Esophagus squamous epithelium (tissue), 5 donors: ENCODE measurements at places on chromosomes 1 and 21.

GRCh38 chr1:223765036-223765718 is 52.8 kb downstream of the CAPN2 start:
- no peak for DNase-seq

GRCh38 chr1:24043345-24044032 is 63.4 kb upstream of the SRSF10 start:
- DNase-seq = no peak

- no peak for DNase-seq
These were observed 65.8 kb downstream of the MEGF6 start for GRCh38 chr1:3545363-3546047.

DNA sequence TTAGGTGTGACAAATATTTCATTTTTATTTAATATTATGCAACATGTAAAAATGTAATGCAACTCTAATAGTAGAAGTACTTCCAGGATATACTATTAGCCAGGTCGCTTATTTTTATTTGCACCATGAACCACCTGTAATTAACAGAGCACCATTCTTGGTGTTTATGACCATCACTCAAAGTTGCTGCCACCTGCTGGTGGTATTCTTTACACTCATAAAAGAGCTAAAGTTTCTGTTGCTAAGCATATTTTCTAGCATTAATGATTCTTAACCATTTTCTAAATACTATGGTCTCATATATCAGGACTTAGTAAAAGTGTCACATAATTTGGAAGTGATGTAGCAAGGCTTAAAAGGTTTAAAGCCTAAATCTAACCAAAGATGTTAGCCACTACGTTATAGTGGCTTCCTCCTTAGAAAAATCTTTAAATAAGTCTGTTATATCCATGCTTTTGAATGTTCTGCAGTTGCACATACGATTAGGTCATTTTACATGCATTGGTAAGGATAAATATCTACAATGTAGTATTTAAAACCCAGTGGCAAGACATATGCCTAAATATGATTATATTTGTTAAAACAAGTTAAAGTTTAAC is 244.5 kb downstream of the NEGR1 start:
- no peak for DNase-seq

DNA sequence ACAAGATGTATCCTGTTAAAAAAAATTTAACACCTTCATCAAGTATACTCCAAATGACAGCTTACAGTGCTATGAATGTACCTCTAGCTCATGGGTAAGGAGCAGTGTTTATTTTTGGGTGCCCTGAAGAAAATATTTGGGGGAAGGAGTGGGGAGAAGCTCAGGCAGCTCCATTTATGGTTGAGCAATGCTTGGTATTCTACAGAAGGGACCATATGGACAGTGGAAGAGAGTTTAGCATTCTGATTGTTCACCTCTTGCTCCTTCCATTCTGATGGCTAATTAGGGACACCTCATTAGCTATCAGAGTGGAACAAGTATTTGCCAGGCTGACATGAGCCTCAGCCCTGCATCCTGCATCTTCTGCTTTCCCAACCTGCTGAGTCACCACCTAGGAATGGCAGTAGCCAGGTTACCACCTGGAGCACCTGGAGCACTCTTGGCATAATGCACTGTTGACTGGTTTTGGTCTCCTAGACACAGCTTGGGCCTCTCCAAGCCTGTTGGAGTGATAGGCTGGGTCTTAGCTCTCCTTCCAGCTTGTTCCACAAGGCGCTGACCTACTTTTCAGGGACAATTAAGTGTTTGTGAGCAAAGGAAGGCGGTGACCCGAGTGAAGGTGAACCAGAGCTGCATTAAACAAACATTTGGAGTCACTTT is 62.0 kb upstream of the MACF1 start:
- DNase-seq = no peak

DNA sequence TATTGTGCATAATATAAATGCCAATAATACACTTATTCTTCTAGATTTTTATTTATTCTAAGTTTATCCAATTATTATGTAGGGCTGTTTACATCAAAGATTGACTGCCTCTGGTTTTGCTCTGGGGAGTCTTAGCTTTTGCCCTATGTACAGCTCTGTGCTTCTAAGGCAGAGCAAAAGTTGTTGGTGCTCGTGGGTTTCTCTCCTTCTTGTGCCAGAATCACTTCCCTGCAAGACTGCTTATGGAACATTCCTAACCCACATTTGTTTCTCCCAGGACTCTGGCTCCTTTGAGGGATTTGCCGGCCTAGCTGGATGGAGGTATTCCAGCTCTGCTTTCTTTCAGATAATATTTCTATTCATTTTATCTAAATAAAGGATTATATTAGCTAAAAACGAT is 849.1 kb downstream of the USP25 start:
- DNase-seq = no peak

GRCh38 chr1:202659974-202660373 is 50.3 kb downstream of the SYT2 start:
- DNase-seq = no peak

DNA sequence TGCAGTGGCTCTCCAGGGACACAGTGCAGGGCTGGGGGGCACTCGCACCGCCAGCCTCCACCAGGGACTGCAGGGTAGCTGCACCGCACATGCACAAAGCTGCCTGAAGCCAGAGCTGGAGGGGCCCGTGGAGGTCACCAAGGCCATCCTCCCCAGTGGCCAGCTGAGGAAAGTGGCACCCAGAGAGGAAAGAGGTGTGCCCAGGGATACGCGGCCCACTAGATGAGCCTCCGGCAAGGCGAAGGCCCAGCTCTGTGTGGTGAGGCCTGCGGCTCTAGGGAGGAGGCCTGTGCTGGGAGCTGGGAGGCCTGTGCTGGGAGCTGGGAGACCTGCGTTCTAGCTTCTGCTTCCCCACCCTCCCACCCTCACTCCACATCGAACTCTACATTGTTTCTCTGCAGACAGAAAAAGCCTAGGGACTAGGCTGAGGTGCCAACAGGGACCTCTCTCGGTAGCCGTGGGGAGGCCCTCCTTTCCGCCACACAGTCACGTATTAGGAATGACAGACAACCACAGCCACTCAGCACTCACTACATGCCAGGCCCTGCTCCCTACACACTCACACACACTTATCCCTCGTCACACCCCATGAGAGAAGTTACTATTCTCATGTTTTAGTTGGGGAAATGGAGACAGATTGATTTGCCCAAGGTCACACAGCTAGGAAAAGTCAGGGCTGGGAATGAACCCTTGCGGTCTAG is 921 bp upstream of the ASCL5 start:
- no peak for DNase-seq

- DNase-seq = no peak
These were observed 50.1 kb upstream of the RGS21 start for GRCh38 chr1:192266645-192267044.

GRCh38 chr1:39132505-39133339 is 71.8 kb upstream of the MACF1 start:
- DNase-seq = no peak

DNA sequence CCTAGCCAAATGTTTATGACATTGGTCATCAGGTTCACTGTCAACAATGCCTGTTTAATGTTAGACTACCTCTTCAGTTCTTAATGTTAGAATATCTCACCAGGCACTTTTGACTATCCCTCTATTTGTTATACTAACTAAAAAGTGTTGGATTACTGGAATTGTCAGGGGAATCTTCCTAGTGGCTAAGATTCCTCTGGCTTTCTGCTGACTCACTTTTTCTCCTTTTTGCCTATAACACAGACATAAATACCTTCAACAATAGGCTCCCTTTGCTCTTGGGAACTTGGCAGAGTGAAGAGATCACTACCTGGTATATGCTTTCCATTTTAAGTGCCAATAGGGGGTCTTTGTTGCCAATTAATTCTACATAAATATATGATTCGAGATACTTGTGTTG is 68.5 kb downstream of the TMEM200B start:
- no peak for DNase-seq
